ENCODE measurements at places on chromosomes 5 and 9. TPM values are rescaled to one million over a fixed set of nuclear protein-coding genes. Genes with fewer than 3 reads are reported as not detected.

The LCN9 gene
- 1.4 TPM for total RNA-seq

- DNase-seq = no peak
Measured at GRCh38 chr9:75651709-75652108, 238.8 kb upstream of the PCSK5 start.

The S100Z gene
- 0.36 TPM for total RNA-seq

The OSTF1 gene
- 30.7 TPM for total RNA-seq

DNA sequence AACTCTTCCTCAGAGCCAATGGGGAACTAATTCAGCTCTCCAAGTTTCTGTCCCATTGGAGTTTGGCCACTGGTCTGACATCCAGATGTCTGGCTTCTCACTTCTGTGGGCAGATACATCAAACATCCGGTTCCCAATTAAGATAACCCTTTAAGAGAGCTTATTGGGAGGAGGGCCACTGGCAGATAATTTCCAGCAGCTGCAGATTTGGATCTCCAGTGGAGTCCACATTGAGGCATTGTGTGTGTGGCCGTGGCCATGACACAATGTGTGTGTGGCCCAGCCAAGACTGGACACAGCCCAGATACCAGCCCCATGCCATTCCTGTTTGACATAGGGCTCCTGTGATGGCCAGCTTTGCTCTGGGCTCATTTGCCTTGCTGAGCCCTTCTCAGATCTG is 110.5 kb upstream of the MAP1B start:
- no peak for DNase-seq

DNA sequence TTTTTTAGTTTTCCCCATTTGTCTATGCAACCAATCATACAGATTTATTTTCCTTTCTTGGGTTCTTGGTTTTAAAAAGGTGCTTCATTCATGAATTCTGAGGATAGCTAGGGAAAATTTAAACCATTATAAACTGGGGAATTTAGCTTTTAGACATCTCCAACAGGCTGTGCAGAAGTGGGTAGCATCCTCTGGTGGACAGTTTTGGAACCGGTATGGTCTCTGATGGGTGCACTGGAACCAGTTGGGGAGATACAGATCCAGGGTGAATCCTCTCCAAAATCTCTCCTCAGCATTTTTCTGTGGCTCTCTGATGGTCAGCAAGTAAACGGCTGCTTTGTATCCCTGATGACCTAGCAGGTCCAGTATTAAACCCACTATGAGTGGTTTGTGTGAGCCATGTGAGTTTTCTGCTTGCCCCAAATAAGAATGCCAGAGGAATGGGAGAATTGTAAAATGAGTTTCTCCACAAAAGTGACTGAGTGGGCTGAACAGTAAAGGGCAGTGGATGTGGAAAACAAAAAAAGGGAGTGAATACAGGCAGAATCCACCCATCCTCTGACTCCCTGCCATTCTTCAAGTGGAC is 9.1 kb upstream of the DNAJC25 start:
- DNase-seq = no peak

GRCh38 chr5:148799737-148800527 is 26.5 kb upstream of the ADRB2 start:
- no peak for DNase-seq

DNA sequence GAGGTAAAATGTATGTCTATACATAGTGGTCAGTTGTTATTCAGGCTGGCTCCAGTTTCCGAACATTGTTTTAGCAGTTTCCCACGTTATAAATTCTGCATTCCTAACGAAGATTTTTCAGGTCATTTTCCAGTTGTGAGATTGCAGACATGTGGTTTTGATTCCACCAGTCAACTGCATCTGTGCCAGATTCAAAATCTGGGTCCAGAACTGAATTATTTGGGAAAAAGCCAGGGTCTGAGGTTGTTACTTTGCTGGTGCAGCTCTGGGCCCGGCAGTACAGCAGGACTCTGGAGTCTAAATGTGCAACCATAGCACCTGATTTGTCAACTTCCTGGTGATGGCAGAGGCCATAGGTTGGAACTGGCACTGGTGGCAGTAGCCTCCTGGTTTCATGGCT is 105.7 kb upstream of the MEGF10 start:
- DNase-seq = no peak

The BASP1 gene
- total RNA-seq = 19.8 TPM

The GPR151 gene
- total RNA-seq = not detected

GRCh38 chr5:132751971-132752580 is 4.8 kb downstream of the CCNI2 start:
- no peak for DNase-seq

- DNase-seq = no peak
Measured at GRCh38 chr5:17895288-17896033, 261.2 kb downstream of the TAF11L14 start.

GRCh38 chr5:63959177-63959982 is 2.9 kb downstream of the HTR1A start:
- DNase-seq = no peak

The PCYOX1L gene
- 3.9 TPM for total RNA-seq

GRCh38 chr9:98532147-98532546 is 176.6 kb downstream of the GABBR2 start:
- no peak for DNase-seq

DNA sequence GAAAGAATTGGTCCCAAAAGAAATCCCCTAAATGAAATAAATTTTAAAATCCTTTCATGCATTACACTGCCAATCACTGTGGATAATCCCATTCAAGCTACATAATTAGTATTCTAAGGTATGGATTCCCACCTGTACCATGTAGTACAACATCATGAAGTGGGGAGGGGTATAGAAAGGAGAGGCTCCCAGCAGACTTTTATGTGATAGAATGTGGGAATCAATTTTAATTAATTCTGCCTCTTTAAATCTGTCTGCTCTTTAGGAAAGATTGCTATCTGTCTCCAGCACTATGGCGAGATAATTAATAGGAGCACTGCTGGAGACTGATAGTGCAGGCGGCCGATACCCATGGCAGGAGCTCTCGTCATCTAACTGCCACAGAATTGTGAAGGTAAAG is 95.4 kb downstream of the CDH12 start:
- no peak for DNase-seq

The CKMT2 gene
- total RNA-seq = 9.1 TPM

- no peak for DNase-seq
Measured at GRCh38 chr5:131068893-131069643, 96.0 kb downstream of the HINT1 start.

GRCh38 chr9:109830545-109830944 is 50.5 kb downstream of the PALM2AKAP2 start:
- DNase-seq = no peak

The TLE1 gene
- total RNA-seq = 136 TPM

GRCh38 chr9:88580961-88581360 is 46.0 kb downstream of the NXNL2 start:
- no peak for DNase-seq

The TMEM203 gene
- total RNA-seq = 29.1 TPM

The OR1J2 gene
- total RNA-seq = not detected

DNA sequence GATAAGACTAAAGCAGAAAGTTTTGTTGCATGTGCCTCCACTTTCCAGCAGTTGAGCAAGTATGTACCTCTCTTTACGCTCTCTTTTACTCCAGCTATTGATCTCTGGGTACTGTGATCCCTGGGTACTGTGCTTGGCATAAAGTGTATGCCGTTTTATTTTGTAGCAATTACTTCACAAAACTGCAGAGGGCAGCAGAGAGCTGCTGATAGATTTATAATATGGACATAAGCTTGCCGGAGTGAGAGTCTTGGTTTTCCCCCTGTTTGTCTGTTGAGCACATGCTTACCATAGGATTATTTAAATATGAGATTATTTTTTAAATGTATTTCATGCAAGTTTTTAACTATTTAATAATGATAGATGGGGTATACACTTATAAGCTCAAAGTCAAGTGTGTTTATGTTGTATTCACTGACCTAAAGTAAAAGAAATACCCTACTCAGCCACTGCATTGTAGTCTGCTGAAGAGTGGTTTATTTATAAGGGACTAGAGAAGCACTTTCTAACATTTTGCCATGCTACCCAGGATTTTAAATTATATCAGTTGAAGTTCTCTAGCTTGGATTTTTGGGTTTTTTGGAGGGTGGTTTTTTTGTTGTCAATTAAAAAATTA is 13.0 kb downstream of the TTC1 start:
- DNase-seq = no peak

- DNase-seq = no peak
Measured at GRCh38 chr9:117189121-117189520, 225.7 kb downstream of the ASTN2 start.

GRCh38 chr5:116355819-116356601 is 218.6 kb downstream of the SEMA6A start:
- no peak for DNase-seq

DNA sequence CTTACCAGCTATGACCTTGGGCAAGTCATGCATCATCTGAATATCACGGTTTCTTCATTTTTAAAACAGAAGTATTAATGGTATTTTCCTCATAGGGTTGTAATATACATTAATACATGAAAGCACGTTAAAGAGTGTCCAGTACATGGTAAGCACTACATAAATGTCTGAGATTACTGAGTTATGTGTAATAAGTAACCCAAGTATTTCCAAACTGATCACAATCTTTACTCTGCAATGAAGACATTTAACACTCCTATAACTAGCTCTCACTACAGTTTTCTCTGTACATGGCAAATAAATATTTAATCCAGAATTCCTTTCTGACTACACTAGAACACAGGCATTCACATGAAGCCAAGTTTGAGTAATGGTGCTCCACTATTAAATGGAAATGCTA is 4.0 kb downstream of the GLDC start:
- DNase-seq = no peak

DNA sequence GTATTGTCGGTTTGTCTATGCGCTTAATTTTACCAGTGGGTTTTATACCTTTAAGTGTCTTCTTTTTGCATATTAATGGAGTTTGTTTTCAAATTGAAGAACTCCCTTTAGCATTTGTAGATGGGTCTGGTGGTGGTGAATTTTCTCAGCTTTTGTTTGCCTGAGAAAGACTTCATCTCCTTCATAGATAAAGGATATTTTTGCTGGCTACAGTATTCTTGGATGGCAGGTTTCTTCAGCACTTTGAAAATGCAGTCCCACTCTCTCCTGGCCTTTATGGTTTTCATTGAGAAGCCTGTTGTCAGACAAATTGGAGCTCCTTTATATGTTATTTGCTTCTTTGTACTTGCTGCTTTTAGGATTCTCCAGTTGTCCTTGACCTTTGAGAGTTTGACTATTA is 142.1 kb downstream of the RAB3C start:
- no peak for DNase-seq

DNA sequence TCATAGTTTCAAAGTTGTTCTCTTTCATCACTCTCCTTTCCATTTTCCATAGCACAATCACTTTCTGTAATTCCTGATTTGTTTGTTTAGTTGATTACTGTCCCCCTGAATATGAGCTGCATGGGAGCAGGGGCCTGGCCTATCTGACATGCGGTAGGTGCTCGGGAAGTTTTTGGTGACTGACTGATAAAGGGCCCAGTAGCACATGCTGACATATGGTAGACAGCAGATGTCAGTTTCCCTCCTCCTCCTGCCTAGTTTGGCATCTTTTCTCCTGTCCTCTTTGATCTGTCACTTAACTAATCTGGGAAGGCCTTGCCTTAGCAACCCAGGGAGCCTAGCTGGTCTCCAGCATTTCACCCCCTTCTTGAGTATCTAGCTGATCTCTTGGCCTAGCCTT is 14.4 kb downstream of the GALNT12 start:
- no peak for DNase-seq
